ENCODE measurements at places on chromosomes 1 and 21.
A peak's percentile ranks its signal among the peaks of the same experiment; 100 is the strongest.

- peak; percentile 46 for DNase-seq
Measured at GRCh38 chr1:51946300-51946699, 44.2 kb downstream of the RAB3B start.

- no peak for DNase-seq
Measured at GRCh38 chr1:20540281-20540680, 12.1 kb upstream of the FAM43B start.

DNA sequence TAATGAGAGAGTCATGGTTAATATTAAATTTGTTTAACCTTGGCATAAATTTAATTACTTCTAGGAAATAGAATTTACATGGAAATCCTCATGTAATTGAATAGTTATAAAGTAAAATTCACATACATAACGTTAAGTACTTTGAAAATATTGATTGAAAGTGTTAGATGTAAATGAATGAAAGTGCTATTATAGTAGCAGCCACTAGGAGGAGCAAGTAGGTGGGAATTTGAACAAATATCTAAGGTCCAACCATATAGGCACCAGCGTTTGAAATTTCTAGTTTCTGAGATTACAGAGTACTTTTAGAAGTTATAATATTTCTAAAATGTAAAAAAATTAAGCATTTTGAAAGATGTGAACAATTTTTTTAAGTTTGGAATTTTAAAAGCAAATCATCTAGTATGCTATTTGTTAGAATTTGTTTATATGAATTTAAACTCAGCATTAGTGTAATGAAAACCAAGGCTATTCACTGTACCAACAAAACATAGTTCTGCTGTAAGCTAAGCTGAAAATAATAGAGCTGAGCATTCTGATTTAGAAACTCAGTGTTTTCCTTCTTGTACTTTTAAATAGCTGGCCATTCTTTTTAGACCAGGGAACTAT is 3.3 kb downstream of the B3GALT2 start:
- peak; percentile 53 for DNase-seq

GRCh38 chr1:10637400-10637799 is 159.0 kb downstream of the CASZ1 start:
- no peak for DNase-seq

DNA sequence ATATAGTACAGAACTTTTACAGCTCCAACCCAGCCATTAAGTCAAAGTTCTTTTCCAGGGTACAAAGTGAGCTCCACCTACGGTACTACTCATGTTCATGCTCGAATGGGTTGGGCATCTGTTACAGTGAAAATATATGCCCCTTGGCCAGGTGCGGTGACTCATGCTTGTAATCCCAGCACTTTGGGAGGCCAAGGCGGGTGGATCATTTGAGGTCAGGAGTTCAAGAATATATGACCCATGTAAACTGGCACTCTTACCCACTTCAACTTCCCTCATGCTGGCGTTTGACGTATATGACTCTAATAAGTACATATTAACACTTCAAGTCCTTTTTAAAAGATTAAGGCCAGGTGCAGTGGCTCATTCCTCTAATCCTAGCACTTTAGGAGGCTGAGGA is 71.3 kb upstream of the PKN2 start:
- no peak for DNase-seq

GRCh38 chr1:94871031-94871430 is 50.9 kb downstream of the SLC44A3 start:
- DNase-seq, result peak; percentile 48

GRCh38 chr1:86841116-86841515 is 72.8 kb downstream of the SELENOF start:
- peak; percentile 47 for DNase-seq

DNA sequence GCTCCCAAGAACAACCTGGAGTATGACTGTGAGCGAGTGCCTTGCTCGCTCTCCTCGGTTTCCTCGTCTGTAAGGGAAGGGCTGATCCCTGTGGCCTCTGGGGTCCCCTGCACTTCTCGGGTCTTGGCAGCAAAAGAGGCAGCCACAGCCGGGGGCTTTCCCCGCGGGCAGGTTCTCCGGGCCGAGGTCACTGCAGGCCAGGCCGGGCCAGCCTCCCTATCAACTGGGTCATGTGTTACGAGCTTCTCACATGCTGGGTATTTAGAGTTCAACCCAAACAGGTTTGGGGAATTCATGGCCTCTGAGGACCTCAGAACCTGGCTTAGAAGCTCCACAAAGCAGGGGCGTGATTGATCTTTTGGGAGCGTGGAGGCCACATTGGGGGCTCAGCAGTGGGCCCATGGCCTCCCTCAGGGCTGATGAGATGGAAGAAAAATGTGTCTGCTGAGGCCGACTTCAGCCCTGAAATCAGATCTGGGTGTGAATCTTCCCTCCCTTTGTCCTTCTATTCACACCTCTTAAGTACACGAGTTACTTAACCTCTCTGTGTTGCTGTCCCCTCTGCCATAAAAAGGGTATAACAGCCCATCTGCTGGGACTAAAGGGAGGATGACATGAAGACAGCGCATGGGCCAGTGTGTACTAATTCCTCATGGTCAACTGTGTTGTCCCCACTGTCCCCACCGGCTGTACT is 103.7 kb downstream of the PRDM2 start:
- no peak for DNase-seq

DNA sequence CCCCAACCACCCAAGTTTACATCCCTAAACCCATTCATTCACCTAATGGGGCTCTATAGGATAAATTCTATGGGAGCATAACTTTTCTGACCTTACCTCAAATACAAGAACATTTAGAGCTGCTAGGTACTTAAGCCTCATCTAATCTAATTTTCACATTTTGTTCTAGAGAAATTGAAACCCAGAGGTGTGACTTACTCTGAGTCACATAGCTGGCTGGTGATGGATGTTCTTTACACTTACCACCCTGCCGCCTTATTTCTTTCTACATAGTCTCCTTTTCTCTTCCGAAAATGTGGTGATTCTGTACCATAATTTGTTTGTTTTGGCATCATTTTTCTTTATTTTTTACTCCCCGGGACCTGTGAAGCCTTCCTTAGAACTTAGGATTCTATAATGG is 20.3 kb downstream of the TIPRL start:
- DNase-seq, result no peak

DNA sequence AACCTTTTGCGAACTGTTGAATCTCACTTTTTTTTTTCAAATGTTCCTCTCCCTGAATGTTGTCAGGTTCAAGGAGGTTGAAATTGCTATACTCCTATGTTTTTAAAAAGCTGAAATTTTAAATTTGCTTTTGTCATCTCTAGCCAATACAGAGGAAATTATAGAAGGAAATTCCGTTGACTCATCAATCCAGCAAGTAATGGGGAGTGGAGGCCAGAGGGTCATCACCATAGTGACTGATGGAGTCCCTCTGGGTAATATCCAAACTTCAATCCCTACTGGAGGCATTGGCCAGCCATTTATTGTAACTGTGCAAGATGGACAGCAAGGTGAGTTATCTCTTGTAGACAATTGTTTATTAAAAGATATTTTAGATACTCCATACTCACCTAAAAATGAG is 36.3 kb downstream of the GABPB2 start:
- peak; percentile 35 for DNase-seq

- DNase-seq, result no peak
Measured at GRCh38 chr1:54813485-54814125, 12.5 kb upstream of the TTC22 start.

DNA sequence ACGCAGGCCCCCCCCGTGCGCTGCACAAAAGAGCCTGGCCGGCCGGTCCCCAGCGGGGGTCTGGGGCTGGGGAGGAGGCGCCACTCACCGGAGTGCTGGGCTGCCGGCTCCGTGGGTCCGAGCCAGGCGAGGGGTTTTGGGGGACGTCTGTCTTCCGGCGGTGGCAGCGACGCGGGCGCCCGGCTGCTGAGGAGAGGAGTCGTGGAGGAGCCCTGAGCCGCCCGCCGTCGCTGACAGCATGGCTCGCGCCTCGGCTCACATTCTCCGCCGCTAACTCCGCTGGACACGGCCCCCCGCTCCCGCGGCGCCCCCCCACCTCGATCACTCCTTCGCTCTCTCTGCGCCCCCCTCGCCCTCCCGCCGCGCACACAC is 649 bp downstream of the AHDC1 start:
- DNase-seq, result no peak

GRCh38 chr1:201791051-201791778 is 37.7 kb upstream of the IPO9 start:
- DNase-seq, result no peak

DNA sequence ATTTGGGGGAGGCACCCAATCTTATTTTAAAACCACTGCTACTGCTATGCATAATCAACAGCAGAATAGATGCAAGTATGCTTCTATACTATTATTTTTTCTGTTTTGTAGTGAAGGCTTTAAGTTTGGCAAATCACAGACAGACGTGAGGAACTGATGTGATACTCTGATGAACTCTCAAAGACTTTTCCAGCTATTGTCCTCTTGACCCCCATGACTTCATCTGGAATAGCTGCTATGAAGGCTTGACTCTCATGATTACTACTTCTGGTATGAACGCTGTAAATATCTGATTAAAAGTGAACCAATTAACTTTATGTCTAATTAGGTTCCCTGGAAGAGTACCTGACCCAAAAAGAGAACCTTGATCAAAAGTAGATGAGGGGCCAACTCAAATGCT is 49.1 kb downstream of the EYA3 start:
- no peak for DNase-seq

All from fibroblast of skin of abdomen (primary cell).